ENCODE measurements at places on chromosomes 12 and 14. TPM values are rescaled to one million over a fixed set of nuclear protein-coding genes. Genes with fewer than 3 reads are reported as not detected.

The ZNF385A gene
- 14.9 TPM for total RNA-seq

The ACYP1 gene
- 14.2 TPM for total RNA-seq

The CD163L1 gene
- total RNA-seq = 24.8 TPM

The EIF2B2 gene
- 30.1 TPM for total RNA-seq

The EML5 gene
- total RNA-seq = 2.6 TPM

The SLC6A12 gene
- not detected for total RNA-seq

The SAMD4A gene
- 138 TPM for total RNA-seq

The CELA1 gene
- total RNA-seq = not detected

The GLIPR1L1 gene
- not detected for total RNA-seq

The TPPP2 gene
- total RNA-seq = not detected

The C12orf60 gene
- total RNA-seq = 3.6 TPM

The VDR gene
- 4.1 TPM for total RNA-seq

The SYCP3 gene
- 5.5 TPM for total RNA-seq

The KRT75 gene
- not detected for total RNA-seq
